H1 (cell line): ENCODE measurements at places on chromosomes 12 and 14. TPM values are rescaled to one million over a fixed set of nuclear protein-coding genes. Genes with fewer than 3 reads are reported as not detected.

Gene ZNF891
- 1.3 TPM in 2 replicates for polyA plus RNA-seq

Gene BIN2
- 0.05 TPM in 1 of 2 replicates, not detected in the other for polyA plus RNA-seq

Gene CIDEB
- 0.09 and 0.11 TPM in 2 replicates for polyA plus RNA-seq

Gene KRT1
- polyA plus RNA-seq = not detected in 2 replicates

Gene SIRT4
- 2.7 and 3.8 TPM in 2 replicates for polyA plus RNA-seq

Gene TSHR
- 0.11 and 0.27 TPM in 2 replicates for polyA plus RNA-seq

Gene CCDC175
- polyA plus RNA-seq = not detected in 2 replicates

Gene MGST1
- polyA plus RNA-seq = 268 and 478 TPM in 2 replicates

Gene CLEC1B
- not detected in 2 replicates for polyA plus RNA-seq

Gene RPGRIP1
- 0.35 and 0.36 TPM in 2 replicates for polyA plus RNA-seq

Gene TBC1D30
- polyA plus RNA-seq = 2.8 TPM in 2 replicates

Gene ZNF605
- polyA plus RNA-seq = 2.7 and 3.6 TPM in 2 replicates

Gene STXBP6
- polyA plus RNA-seq = 6.0 and 9.4 TPM in 2 replicates

Gene DDN
- polyA plus RNA-seq = 0.14 and 0.20 TPM in 2 replicates

Gene SMIM41
- polyA plus RNA-seq = 0.91 and 0.98 TPM in 2 replicates

Gene GUCY2C
- 1.1 and 1.9 TPM in 2 replicates for polyA plus RNA-seq

Gene JPH4
- polyA plus RNA-seq = 23.9 and 35.0 TPM in 2 replicates

Gene APOLD1
- 0.12 and 0.16 TPM in 2 replicates for polyA plus RNA-seq

Gene LBHD2
- 0.16 TPM in 1 of 2 replicates, not detected in the other for polyA plus RNA-seq

Gene SP1
- polyA plus RNA-seq = 46.4 and 50.7 TPM in 2 replicates

Gene NRL
- polyA plus RNA-seq = 2.1 and 2.2 TPM in 2 replicates

Gene CD4
- polyA plus RNA-seq = 5.1 and 5.6 TPM in 2 replicates

Gene FIGNL2
- 7.1 and 10.9 TPM in 2 replicates for polyA plus RNA-seq

Gene KRT83
- not detected in 2 replicates for polyA plus RNA-seq

Gene PTHLH
- 0.32 TPM in 1 of 2 replicates, not detected in the other for polyA plus RNA-seq

Gene OAS2
- polyA plus RNA-seq = 0.06 TPM in 1 of 2 replicates, not detected in the other

Gene DACT1
- 3.2 and 4.7 TPM in 2 replicates for polyA plus RNA-seq

Gene APEX1
- polyA plus RNA-seq = 663 and 700 TPM in 2 replicates

Gene SERPINA9
- polyA plus RNA-seq = not detected in 2 replicates

Gene LALBA
- polyA plus RNA-seq = not detected in 2 replicates

Gene TEAD4
- 56.7 and 90.1 TPM in 2 replicates for polyA plus RNA-seq

Gene PDE3A
- 0.91 and 1.4 TPM in 2 replicates for polyA plus RNA-seq

Gene SYCP3
- polyA plus RNA-seq = 0.02 TPM in 1 of 2 replicates, not detected in the other

Gene PLEKHG7
- polyA plus RNA-seq = not detected in 2 replicates

Gene FGF23
- polyA plus RNA-seq = 0.35 and 0.53 TPM in 2 replicates

Gene MIP
- polyA plus RNA-seq = 0.05 and 0.13 TPM in 2 replicates

Gene CEBPE
- 0.05 and 0.06 TPM in 2 replicates for polyA plus RNA-seq

Gene SDR9C7
- polyA plus RNA-seq = 0.11 TPM in 1 of 2 replicates, not detected in the other

Gene IKBIP
- 2.2 and 2.7 TPM in 2 replicates for polyA plus RNA-seq

Gene PCED1B
- polyA plus RNA-seq = 5.4 and 6.2 TPM in 2 replicates

Gene FUT8
- 8.8 and 10.5 TPM in 2 replicates for polyA plus RNA-seq

Gene CFAP73
- 0.45 and 0.80 TPM in 2 replicates for polyA plus RNA-seq

Gene PPP1R36
- 0.25 and 0.39 TPM in 2 replicates for polyA plus RNA-seq
